ENCODE measurements at places on chromosomes 7 and 10.

DNA sequence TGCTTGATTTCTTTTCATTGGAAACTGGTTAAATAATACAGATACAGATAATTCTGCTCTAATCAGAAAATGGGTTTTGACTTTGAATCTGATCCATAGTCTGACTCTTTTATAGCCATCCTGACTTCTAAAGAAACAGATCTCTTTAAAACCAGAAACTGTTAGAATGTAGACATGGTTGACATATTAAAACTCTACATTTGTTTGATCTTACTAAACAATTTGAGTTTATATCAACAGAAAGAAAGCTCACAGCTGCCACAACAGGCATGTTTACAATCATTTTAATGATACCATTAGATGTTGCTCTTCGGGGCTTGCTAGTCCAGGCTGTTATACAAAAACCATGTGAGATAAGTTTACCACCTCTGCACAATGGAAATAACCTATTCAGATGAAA, 193.0 kb upstream of the SEMA3A start:
- no peak for DNase-seq

- no peak for DNase-seq
Observed at GRCh38 chr10:121975295-121976086, 474 bp upstream of the NSMCE4A start.

- DNase-seq = peak; percentile 23
Observed at GRCh38 chr10:123870260-123870659, 21.3 kb downstream of the CPXM2 start.

- peak; percentile 34 for DNase-seq
Observed at GRCh38 chr10:18368682-18369081, 228.5 kb downstream of the CACNB2 start.

DNA sequence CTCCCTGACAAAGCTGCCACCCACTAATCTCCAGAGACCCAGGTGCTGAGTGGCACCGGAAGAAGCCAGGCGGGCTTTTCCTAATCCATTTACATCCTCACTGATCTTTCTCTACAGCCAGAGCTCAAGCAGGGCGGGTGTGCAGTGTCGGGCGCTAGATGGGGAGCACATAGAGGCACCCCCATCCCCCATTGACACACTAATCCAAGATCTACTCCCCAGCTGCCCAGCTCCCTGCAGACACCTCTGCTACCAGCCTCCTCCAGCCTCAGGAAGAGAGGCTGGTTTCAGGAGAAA, 22.2 kb downstream of the FRMPD2 start:
- no peak for DNase-seq

- no peak for DNase-seq
Observed at GRCh38 chr7:68977385-68978055, 620.8 kb upstream of the AUTS2 start.

DNA sequence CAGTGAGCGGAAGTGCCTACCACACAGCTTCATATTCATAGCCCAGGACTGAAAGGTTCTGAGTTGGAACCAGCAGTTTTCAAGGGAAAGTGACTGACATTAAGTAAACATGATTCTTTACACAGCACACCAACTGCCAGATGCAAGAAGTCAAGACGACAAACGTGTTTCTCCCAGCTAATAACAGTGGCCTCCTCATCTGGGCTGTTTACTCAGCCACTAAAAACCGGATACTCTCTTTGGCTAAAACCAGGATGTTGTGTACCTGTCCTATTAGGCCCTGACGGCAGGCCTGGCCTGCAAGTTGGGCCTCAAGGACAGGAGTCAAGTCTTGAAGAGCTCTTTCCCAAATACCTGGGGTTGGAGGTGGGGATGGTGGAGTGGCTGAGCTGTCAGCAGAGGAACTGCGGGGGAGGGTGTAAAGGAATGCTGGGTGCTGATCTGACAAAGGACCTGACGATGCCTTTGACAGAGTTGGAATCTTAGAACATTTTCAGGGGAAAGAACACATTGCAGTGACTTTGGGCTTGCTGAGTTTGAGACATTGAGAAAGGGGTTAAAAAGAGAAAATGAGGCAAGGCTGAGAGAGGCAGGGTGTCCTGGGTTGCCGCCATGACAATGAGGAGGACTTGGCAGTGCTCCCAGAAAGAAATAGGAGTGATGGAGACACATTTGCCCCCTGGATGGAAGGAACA, 57.7 kb downstream of the STEAP1B start:
- no peak for DNase-seq

- no peak for DNase-seq
Observed at GRCh38 chr10:115118346-115118745, 25.2 kb downstream of the ATRNL1 start.

DNA sequence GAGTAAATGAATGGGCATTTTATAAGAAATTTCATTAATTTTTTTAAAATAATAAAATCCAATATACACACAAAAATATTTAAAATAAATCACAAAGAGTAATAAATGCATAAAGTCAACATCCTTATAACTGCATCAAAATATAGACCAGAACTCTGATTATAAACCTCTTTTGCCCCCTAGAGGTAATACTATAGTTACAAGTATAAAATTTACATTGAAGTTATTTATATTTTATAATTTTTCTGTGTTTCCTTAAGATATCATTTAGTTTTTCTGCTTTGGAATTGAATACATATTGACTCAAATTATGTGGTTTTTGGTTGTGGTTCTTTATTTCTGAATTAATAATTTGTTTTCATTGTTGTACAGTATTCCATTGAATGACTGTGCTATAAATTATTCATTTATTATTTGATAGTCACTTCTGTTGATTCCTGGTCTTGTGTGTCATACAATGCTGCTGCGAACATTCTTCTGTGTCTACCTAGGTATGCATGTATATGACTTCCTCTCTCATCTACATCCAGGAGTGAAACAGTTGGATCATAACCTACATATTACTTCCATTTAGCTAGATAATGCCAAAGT, 673.6 kb downstream of the IPMK start:
- DNase-seq = no peak

DNA sequence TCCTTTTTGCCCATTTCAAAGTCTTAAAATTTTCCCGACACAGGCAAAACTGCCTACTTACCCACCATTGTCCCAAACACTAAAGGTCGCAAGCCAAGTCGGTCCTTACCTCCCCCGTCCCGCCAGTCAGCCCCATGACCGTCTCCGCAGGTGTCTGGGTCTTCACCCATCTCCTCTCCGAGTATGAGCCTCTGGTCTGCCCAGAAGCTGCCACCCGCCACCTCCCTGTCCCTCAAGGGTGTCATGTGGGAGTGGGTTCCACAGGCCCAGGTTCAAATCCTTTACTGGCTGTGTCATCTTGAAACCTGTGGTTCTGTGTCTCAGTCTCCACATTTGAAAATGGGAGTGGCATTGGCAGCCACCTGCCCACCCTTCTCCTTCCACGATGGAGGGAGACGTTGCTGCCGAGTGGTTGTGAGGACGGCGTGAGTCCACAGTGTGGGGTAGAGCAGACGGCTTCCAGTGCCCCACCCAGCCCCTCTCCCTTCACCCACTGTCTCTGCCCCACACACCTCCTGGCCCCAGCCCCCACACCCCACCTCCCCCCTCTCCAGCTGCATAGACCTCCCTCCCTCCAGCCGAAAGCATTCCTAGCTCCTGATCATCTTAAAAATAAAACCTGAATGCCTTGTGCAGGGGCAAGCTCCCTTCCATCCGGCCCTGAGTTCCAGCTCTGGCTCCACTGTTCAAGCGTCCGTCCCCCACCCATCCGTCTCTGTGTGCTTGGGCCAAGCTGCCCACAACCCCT, 35.3 kb downstream of the FOXL3 start:
- no peak for DNase-seq

- DNase-seq = peak; percentile 7
Observed at GRCh38 chr7:73865738-73866445, 4.9 kb downstream of the TMEM270 start.

GRCh38 chr7:84055904-84056605, 138.5 kb downstream of the SEMA3A start:
- DNase-seq = peak; percentile 32

DNA sequence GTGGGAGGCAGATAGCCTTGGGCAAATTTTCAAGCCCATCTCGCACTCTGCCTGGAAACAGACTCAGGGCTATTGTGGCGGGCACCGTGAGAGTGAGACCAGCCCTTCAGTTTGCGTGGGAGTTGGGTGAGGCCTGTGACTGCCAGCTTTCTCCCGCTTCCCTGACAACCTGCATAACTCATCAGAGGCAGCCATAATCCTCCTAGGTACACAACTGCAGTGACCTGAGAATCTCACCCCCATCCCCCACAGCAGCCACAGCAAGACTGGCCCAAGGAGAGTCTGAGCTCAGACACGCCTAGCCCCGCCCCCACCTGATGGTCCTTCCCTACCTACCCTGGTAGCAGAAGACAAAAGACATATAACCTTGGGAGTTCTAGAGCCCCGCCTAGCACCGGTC, 275.4 kb downstream of the GRID1 start:
- no peak for DNase-seq

GRCh38 chr7:75987026-75987804, 7.2 kb downstream of the TMEM120A start:
- no peak for DNase-seq

DNA sequence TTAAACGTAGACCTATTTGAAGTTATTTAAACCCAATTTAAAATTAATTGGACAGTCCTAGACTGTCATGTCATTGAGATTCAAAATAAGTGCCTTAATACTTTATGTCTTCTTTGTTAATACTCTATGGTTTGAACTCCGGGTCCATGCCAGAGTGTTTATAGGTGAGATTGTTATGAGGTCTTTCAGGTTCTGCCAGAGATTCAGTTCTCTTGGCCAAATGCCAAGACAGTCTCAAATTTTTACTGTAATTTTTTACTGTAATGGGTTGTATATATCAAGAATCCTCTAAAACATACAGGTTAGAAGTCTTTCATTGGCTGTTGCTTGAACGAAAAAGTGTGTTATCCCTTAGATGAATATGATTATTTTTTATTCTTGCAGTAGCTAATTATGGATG, 3.9 kb downstream of the ADD3 start:
- DNase-seq = no peak

GRCh38 chr10:58714409-58714808, 201.7 kb downstream of the BICC1 start:
- peak; percentile 38 for DNase-seq

DNA sequence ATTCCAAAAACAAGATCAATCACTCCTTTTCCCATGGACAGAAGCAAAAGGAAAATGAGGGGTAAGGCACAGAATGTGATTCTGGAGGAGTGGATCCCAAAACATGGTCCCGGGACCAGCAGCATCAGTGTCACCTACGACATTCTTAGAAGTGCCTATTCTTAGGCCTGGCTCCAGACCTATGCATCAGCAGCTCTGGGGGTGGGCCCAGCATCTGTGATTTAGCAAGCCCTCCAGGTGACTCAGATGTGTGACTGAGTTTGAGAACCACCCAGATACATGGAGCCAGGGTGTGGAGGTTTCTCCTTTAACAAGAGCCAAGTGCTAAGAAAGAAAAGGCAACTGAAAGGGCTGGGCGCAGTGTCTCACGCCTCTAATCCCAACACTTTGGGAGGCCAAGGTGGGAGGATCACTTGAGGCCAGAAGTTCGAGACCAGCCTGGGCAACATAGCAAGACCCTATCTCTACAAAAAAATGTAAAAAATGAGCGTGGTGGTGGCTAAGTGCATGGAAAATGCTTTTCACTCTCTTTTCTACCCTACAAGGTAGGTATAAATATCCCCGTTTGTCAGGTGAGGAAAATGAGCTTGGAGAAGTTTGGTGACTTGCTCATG, 17.1 kb upstream of the ARPC1A start:
- DNase-seq = peak; percentile 48

DNA sequence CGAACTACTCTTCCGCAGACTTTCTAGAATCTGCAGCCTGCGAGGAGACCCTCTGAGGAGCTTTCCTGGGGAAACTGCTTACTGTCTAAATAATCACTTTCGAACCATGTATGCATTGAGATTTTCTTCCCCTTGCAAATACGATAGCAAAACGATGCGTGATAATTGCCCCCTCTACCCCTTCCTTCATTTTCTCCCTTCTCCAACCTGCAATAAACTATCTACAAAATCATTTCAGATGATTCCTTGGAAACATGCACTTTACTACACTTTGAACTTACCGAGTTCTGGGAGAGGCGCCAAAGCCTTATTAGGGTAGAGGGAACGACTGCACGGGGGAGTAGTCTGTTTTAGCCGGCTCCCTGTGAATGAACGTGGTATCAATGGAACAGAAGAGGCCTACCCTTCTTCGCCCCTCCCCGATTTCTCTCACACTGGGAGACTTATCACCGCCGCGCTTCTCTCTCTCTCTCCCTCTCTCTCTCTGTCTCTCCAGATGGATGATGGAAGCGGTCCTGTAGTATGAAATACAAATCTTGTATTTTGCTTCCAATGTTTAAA, at the start of gene FGFBP3:
Gene FGFBP3 (minus strand): TSS at position 370 of the 561 bp plus-strand sequence. CDS start 517 bp downstream, outside the sequence.
- peak; percentile 52 for DNase-seq

DNA sequence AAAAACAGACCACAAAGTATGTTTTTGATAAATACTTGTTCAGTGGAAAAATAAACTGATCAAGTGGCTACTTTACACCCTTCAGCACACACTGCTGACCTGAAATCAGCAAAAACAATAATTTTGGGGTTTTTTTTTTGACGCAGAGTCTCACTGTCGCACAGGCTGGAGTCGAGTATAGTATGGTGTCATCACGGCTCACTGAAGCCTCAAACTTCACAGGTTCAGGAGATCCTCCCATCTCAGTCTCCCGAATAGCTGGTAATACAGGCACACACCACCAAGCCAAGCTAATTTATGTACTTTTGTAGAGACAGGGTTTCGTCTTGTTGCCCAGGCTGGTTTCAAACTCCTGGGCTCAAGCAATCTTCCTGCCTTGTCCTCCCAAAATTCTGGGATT, 30.6 kb downstream of the TARP start:
- DNase-seq = no peak

DNA sequence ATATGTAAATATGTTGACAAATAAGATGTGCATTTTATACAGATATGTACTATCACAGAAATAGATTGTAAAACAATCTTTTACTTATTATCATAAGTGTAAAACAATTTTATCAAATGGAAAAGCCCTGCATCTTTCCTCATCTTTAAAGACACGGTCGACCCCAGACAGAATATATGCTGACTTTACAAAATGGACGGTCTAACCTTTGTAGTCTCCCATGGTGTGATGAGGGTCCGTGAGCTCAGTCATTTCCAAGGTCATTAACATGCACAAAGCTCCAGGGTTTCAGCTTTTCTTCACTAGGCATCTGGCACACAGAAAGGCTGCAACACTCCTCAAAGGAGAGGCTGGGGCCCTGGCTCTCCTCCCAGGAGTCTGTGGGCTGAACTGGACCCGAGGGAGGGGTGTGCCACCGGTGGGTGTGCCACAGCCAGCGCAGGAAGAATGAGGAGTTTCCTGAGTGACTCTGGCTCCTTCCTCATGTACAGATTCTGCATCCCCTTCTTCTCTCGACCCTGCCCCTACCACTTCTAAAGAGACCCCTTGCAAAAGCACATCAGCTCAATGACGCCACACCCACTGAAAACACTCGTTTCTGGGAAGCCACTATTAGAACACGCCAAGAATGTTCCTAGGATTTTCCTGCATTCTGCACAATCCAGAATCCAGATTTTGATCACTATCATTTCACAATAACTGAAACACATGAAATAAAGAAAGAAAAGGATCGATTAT, 26.2 kb upstream of the ABLIM1 start:
- DNase-seq = peak; percentile 70

- no peak for DNase-seq
Observed at GRCh38 chr7:127375631-127376030, 16.9 kb downstream of the ZNF800 start.

Measured in astrocyte (in vitro differentiated cells and primary cell).